ENCODE measurements at places on chromosomes 6 and 20. TPM values are rescaled to one million over a fixed set of nuclear protein-coding genes. Genes with fewer than 3 reads are reported as not detected.

The DAAM2 gene
- 27.3 TPM for polyA plus RNA-seq

The CRISP3 gene
- polyA plus RNA-seq: not detected

The BLOC1S5 gene
- polyA plus RNA-seq: 7.6 TPM

The PAX1 gene
- not detected for polyA plus RNA-seq

The ECT2L gene
- 2.7 TPM for polyA plus RNA-seq

The CAP2 gene
- polyA plus RNA-seq: 25.4 TPM

The IP6K3 gene
- polyA plus RNA-seq: 0.63 TPM

All from aorta (tissue), 5 donors.